ENCODE measurements at places on chromosomes 1 and 21.

DNA sequence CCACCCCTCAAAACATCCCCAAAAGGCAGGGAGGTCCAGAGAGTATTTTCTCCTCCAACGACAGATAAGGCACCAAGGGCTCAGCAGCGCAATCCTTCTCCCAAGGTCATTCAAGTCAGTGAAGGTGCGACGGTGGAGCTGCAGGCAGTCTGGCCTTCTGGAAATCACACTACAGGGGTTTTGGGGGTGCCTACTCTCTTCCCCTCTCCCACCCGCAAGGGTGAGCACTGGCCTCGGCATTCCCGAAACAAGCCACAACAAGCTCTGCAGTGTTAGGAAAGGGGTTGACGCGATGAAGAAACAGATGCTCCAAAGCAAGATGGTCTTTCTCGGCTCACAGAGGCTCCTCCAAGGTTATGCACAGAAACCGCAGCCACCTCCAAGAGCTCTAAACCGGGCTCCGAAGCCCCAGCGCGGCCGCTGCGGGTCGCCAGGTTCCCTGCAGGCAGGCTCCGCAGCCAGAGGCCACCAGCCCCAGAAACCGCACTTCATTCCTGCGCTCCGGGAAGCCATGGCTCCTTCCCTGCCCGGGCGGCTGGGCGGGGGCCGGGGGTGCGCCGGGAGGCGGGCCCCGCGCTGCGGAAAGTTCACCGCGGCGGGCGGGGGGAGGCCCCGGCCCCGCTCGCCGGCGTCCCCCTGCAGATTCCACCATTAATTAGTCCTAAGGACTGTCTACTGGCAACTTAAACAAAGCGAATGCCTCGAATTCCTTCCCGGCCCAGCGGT, 1.1 kb downstream of the LUZP1 start:
- no peak for DNase-seq

- DNase-seq, result no peak
Observed at GRCh38 chr1:207405814-207406213, 48.3 kb upstream of the CR2 start.

DNA sequence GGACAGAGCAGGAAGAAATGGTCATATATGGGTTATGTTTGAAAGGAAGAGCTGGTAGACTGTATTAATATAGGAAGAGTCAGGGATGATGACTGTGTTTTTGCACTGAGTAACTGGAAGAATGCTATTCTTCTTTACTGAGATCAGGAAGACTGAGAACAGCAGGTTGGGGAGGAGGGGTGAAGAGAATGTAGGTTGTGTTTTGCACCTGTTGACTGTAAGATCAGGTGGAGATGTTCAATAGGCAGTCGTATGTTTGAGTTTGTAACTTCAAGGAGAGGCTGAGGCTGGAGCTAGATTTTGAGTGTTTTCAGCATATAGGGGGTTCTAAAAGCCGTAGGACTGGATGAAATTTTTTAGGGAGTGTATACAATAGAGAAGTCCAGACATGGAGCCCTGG, 97.2 kb downstream of the CAMTA1 start:
- no peak for DNase-seq

DNA sequence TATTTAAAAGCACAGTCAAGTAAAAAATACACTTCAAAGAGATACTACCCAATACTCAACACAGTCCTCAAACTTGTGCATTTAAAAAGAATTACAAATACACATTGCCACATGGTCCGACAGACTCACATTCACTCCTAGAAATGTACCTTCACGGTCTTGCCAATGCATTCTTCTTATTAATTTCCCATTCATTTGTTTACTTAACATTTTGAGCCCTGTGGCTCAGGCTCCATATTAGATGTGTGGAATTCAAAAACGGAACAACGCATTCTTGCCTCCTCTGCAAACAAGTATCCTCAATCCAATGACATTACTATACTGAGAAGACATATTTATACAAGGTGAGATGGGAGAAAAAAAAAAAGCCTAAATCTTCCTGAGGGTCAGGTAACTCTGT, 2.5 kb upstream of the DUSP23 start:
- no peak for DNase-seq

DNA sequence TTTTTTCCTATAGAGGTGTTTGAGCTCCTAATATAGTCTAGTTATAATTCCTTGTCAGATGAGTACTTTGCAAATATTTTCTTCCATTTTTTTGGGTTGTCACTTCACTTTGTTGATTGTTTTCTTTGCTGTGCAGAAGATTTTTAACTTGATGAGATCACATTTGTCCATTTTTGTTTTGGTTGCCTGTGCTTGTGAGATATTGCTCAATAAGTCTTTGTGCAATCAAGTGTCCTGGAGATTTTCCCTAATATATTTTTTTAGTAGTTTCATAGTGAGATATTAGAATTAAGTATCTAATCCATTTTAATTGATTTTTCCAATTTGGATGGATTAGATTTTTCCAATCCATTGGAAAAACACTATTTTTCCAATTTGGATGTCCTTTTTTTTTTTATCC, 1395.5 kb downstream of the PLA2G4A start:
- no peak for DNase-seq

GRCh38 chr1:40872276-40872675, 10.1 kb upstream of the CITED4 start:
- DNase-seq, result no peak

- DNase-seq, result no peak
Observed at GRCh38 chr21:41881051-41881450, 1.9 kb upstream of the PRDM15 start.

DNA sequence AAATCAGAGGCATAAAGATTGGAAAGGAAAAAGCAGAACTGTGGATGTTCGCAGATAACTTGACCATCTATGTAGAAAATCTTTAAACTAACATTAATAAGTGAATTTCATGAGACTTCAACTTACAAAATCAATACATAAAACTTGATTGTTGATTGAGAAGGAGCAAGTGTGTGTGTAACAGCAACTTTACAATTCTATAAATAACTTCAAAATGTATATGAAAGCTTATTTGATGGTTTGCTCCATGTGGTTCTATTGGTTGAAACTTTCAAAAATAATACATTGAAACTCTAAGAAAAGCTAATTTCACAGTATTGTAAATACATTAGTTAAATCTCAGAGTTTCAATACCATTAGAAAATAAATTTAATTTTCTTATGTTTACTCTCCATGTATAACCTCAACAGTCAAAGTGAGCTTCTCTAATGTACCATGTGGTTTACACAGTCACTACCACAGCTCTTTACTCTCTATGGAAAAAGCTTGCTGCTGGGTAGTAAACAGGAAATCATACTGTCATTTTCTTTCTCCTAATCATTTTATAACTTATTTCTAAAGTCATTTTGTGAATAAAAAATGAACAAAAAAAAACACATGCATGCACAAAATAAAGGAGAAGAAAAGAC, 12.0 kb downstream of the AKT3 start:
- DNase-seq, result no peak

- no peak for DNase-seq
Observed at GRCh38 chr1:56491441-56491840, 87.9 kb downstream of the PLPP3 start.

DNA sequence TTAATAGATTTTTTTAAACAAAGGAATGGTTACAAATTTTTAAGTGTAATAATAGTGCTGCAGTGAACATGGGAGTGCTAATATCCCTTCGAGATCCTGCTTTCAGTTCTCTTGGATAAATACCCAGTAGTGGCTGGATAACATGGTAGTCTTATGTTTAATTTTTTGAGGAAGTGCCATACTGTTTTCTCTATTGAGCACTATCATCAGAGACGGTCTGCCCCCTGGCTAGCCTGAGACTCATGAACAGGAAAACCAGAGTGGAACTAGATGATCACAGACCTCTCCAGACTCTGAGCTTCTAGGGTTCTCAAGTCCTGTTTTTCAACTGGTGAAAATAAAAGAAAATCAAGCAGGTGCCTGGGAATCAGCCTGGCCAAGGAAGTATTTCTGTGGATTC, 97.3 kb upstream of the MARK1 start:
- no peak for DNase-seq

DNA sequence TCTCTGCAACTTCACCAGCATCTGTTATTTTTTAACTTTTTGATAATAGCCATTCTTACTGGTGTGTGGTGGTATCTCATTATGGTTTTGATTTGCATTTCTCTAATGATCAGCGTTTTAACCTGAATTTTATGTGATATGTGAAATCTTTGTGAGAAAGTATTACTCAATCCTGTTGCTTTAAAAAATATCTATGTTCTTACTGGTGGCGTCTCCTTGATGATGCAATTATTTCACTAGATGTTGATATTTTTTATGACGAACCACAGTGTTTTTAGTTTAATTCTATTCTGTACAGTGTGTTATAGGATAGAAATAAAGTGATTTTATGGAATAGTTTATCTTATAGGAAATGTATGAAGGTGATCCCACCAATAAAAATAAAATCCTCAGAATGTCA, 54.7 kb upstream of the GPR88 start:
- DNase-seq, result no peak

DNA sequence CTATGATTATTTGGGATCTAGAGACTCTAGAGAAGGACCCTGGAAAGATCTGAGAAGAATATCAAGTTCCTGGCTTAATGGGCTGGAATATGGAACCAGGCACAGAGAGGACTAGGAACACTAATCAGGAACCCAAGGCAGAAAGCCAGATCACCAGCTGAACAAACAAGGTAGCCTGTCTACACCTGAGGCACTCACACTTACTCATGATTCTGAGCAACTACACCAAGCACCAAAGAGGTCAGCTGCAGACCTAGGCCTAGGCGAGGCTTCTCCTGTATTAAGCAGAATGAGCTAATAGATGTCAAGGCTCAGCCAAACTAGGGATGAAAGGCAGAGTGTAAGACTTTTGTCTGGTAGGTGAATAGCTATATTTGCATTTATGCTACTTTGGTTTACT, 368.1 kb downstream of the LTN1 start:
- DNase-seq, result no peak

- DNase-seq, result no peak
Observed at GRCh38 chr1:210123924-210124589, 108.5 kb upstream of the SERTAD4 start.

DNA sequence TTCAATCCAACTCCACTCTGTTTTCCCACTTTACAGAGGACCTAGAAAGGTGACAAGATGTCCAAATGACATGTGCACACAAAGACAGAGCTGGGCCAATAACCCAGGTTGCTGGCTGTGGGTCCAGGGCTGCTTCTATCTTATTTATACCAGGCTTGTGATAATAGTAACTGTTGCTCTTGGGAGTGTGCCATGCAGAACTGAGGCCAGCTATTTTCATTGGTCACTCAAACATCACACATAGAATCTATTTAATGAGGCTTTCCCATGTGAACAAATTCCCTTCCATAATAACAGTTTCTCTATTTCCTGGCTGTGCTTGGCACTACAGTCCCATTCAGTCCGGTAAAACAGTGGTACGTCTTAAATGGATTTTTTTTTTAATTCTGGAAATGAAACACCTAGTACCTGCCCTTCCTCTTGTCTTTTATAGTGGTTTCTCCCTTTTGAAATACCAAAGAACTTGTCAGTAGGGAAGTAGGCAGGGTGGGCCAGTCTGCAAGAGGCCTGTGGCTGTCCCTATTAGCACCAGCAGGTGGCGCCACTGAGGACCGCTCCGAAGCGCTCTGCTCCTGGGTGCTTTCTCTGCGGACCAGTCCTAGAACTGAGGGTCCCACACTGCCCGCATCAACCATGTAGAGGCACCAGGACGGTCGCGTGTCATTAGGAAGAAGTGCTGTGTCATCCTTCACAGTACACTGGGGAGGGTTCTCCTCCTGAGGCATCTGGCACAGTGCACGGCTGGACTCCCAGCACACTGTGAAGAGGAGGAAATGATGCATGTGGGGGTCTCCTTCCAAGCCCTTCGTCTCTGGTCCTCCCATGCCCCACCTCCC, 52.1 kb downstream of the GPR161 start:
- DNase-seq, result peak; percentile 22

- DNase-seq, result no peak
Observed at GRCh38 chr1:160143695-160144094, 7.7 kb upstream of the ATP1A4 start.

- DNase-seq, result no peak
Observed at GRCh38 chr1:151967091-151967490, 26.6 kb downstream of the S100A10 start.

DNA sequence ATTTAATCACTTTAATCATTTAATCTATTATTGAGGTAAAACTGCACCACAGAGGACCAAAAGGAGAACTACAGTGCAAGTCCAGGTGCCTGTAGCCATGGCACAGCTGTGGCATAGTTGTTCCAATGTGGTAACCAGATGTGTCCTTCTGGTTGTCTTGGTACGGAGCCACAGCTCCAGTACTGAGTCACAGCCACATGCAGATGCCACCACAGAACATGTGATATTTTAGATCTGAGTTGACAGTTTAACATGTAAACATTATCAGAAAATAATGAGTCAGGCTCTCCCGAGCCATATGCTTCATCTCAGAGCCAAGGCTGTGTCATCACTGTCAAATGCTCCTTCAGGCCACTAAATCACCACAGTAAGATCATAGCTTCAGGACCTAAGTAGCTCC, 56.4 kb upstream of the RGS7 start:
- no peak for DNase-seq

DNA sequence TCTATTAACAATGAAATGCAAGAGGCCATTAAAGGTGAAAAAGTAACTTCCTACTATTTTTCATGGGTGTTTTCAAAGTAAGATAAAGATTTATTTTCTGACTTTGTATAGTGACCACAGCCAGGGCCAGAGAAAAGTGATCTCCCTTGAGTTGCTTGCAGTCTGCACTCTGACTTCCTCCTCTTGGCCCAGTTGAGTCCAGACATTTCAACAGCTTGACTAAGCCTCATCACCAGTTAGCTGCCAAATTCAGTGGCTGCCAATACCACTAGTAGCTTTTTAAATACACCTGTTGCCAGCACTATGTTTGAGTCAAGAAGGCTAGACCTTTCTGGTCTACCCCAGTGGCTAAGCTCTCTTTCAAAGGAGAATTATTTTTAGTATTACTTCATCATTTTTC, 3.7 kb upstream of the NEK7 start:
- DNase-seq, result no peak

DNA sequence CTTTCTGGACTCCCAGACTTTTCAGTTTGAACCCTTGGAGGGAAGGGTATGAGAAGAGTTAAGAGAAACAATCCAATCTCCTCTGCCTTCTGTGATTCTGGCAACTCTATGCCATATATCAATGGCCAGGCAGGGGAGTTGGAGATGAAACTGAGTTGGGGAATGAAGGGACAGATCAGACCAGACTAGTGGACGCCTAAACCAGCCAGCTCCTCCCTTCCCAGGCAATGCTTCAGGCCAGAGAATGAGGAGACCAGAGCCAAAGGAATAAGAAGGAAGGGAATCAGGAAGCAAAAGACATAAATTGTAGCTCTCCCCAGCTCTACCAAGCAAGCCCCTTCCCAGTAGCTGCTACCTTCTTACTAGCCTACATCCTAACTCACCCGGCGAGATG, 22.7 kb downstream of the PLEKHA6 start:
- DNase-seq, result no peak

- no peak for DNase-seq
Observed at GRCh38 chr1:240134596-240134995, 42.9 kb downstream of the FMN2 start.

- DNase-seq, result no peak
Observed at GRCh38 chr1:233960386-233960785, 55.9 kb downstream of the SLC35F3 start.

- no peak for DNase-seq
Observed at GRCh38 chr1:88462096-88462487, 222.0 kb upstream of the PKN2 start.

- no peak for DNase-seq
Observed at GRCh38 chr1:192709544-192709943, 73.6 kb downstream of the RGS13 start.

Measured in stimulated activated CD8-positive, alpha-beta memory T cell treated with anti-CD3 and anti-CD28 coated beads, Interleukin-4, amount 100 ng/mL, for 1 hour (primary cell).